AG08396 (cell line): ENCODE measurements at places on chromosomes 3 and 15.

- no peak for DNase-seq
These were observed 7.8 kb upstream of the POMGNT2 start for GRCh38 chr3:43113671-43114070.

- no peak for DNase-seq
These were observed 8.4 kb upstream of the ISL2 start for GRCh38 chr15:76328106-76328696.

DNA sequence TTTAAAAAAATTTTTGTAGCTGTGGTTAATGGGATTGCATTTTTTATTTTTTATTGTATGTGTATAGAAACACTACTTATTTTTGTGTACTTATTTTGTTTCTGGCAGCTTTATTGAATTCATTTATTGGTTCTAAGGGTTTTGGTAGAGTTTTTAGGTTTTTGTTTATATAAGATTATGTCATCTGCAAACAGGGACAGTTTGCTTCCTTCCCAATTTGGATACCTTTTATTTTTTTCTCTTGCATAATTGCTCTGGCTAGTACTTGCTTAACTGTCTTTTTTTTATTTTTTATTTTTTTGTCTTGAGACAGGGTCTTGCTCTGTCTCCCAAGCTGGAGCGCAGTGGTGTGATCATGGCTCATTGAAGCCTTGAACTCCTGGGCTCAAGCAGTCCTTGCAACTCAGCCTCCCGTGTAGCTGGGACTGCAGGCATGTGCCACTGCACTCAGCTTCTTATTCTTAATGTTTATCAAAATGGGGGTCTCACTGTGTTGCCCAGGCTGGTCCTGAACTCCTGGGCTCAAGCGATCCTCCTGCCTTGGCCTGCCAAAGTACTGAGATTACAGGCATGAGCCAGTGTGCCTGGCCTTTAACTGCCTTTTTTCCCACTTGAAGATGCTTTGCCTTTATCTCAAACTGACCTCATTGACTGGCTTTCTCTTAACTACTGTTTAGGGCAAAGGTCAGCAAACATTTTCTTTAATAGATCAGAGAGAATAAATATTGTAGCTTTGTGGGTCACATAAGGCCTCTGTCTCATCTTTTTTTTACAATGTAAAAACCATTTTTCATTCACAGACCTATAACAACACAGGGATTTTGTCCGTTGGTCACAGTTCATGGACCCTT is 8.6 kb downstream of the TFG start:
- no peak for DNase-seq

- DNase-seq = no peak
These were observed 62.9 kb upstream of the ZBTB38 start for GRCh38 chr3:141305436-141305835.

- DNase-seq = no peak
These were observed 21.7 kb upstream of the AP4E1 start for GRCh38 chr15:50886611-50887345.

DNA sequence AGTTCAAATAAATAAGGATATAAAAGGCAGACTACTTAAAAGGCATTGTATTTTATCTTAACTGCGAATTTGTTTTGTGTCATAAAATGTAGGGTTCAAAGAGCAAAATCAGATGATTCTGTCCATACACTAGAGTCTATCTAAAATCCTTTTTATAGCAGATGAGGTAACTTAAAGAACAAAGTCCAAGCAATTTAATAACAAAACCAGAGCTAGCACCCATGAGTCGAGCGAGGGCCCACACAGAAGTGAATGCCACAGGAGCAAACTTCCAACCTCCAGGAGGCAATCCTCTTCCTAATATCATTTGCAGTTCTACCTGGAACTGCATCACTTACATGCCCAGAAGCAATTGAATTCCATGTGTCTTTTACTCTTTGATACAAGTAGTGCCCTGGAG is 35.4 kb upstream of the KBTBD8 start:
- DNase-seq = no peak

DNA sequence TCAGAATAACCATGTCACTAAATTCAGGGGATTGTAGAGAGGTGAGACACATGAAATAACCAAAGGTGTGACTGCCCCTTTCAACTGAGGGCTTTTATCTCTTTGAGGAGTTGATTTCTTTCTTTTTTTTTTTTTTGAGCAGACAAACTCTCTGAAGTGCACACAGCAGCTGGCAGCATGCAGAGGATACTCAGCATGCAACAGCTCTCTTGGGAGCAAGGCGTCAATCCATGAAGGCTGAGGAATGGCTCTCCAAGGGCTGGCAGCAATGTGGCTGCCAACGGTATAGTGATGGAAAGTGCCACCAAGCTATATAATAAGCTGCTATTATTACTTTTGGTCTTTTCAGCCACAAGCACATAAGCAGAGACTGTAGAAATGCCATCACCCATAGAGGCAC is 226.7 kb upstream of the FEZF2 start:
- DNase-seq = no peak

DNA sequence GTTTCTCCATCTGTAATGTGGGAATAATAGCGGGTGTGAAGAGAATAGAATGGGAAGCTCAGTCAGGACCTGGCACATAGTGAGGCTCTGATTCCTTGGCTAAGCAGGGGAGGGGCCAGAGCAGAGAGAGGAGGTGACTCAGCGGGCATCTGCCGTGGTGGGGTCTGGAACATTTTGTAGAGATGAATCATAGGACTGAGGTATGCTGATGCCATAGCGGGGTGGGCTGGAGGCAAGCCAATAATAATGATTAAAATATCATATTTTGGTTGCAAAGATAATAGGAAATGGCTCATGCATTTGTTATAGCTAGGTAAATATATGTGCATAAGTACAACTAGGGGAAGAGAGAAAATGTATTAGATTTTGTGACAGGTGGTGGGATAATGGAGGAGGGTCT is 11.2 kb downstream of the TGM4 start:
- DNase-seq = peak; percentile 90

GRCh38 chr3:83426300-83426699 is 1532.5 kb upstream of the CADM2 start:
- no peak for DNase-seq

GRCh38 chr3:43053291-43053690 is 52.6 kb downstream of the POMGNT2 start:
- no peak for DNase-seq

DNA sequence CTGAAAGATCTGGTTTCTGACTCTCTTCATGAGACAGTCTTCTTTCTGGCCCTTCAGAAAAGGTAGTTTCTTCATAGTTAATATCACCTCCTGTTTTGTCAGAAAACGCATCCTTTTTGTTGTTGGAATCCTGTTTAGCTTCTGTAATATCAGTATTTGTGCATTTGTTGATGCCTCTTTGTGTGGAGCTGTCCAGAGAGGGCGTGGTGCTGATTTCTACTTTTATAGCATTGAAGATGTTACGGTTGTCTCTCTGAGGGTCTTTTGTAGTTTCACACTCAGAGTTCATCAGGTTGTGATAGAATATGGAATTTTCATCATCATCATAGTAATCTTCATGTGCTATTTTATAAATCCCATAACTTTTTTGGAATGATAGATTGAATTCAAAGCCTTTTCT is 8.9 kb downstream of the GPR149 start:
- DNase-seq = no peak

- peak; percentile 50 for DNase-seq
These were observed 32.9 kb downstream of the GJD2 start for GRCh38 chr15:34721802-34722438.

- no peak for DNase-seq
These were observed 58.3 kb downstream of the EPHA3 start for GRCh38 chr3:89165636-89166263.

GRCh38 chr15:35931799-35932341 is 385.9 kb upstream of the DPH6 start:
- DNase-seq = no peak
